ENCODE measurements at places on chromosomes 1 and 21. TPM values are rescaled to one million over a fixed set of nuclear protein-coding genes. Genes with fewer than 3 reads are reported as not detected.

FMO3 gene
- total RNA-seq: 0.49 TPM

GPR89A gene
- 22.4 TPM for total RNA-seq

LCE6A gene
- total RNA-seq: not detected

SV2A gene
- total RNA-seq: 72.0 TPM

KDF1 gene
- total RNA-seq: not detected

SPATC1L gene
- 6.1 TPM for total RNA-seq

LRRC53 gene
- under 0.01 TPM for total RNA-seq

DVL1 gene
- 43.3 TPM for total RNA-seq

FALEC gene
- total RNA-seq: not detected

KCNK1 gene
- total RNA-seq: 3.0 TPM

ANKRD34A gene
- total RNA-seq: 1.7 TPM

TBX19 gene
- total RNA-seq: 0.25 TPM

KCNH1 gene
- total RNA-seq: 2.0 TPM

FCRLB gene
- total RNA-seq: 0.74 TPM

RIPPLY3 gene
- total RNA-seq: under 0.01 TPM

GSTM4 gene
- 6.6 TPM for total RNA-seq

TMOD4 gene
- not detected for total RNA-seq

ATP6V1G3 gene
- not detected for total RNA-seq

RAB13 gene
- total RNA-seq: 6.6 TPM

KCNQ4 gene
- total RNA-seq: 1.2 TPM

SPRR2A gene
- not detected for total RNA-seq

VWA5B1 gene
- total RNA-seq: under 0.01 TPM

ERO1B gene
- 12.8 TPM for total RNA-seq

RAB25 gene
- not detected for total RNA-seq

SLC2A5 gene
- total RNA-seq: 1.2 TPM

MIXL1 gene
- 0.25 TPM for total RNA-seq

LPGAT1 gene
- 80.6 TPM for total RNA-seq

ANGPTL3 gene
- total RNA-seq: not detected

SLC22A15 gene
- total RNA-seq: 8.9 TPM

ERG gene
- 1.2 TPM for total RNA-seq

SELP gene
- 0.49 TPM for total RNA-seq

DENND2C gene
- total RNA-seq: 1.5 TPM

HMGB4 gene
- not detected for total RNA-seq

NAV1 gene
- 78.4 TPM for total RNA-seq

PLXNA2 gene
- total RNA-seq: 63.2 TPM

TFF3 gene
- not detected for total RNA-seq

OXCT2 gene
- 0.49 TPM for total RNA-seq

GBP7 gene
- not detected for total RNA-seq

ERICH3 gene
- total RNA-seq: 15.0 TPM

PLA2G2F gene
- total RNA-seq: not detected

BATF3 gene
- 2.0 TPM for total RNA-seq

FBXO42 gene
- 23.6 TPM for total RNA-seq

S1PR1 gene
- 20.7 TPM for total RNA-seq

Data from temporal lobe (tissue), 4 donors.